ENCODE measurements at places on chromosomes 5 and 9.

DNA sequence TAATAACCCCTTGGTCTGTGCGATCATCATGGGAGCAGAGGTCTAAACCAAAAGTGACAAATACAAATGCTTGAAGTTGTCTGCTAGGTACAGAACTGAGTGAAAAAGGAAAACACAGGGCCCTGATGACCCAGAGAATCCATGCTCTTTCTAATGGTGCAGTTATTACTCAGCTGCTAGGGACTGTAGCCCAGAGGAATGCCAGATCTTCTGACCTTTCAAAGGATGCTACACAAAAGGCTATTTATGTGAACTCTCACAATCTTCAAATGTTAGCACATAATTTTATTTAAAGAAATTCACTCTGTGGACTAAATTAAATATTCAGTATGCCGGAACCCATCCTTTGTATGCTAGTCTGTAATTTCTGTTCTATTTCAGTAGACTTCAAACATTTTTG, 79.9 kb downstream of the PRR16 start:
- DNase-seq = no peak

DNA sequence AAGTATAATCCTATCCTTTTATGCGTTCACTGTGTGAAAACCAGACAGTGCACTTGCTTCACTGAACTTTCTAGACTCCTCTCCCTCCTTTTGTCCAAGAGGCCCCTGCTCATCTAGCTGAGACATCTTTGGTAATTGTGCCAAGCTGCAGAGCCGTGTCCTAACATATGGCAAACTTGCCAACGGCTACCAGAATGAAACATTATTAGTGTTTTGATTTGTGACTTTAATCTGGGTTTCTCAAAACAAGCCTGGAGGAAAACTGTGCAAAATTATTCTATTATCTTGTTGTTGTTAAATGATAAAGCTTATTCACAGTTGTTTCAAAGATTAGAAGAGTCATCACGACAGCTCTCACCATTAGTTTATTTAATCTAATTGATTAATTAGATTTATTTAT, 79.0 kb upstream of the RETREG1 start:
- DNase-seq = no peak

GRCh38 chr9:34570809-34571480, 18.6 kb downstream of the CNTFR start:
- DNase-seq = no peak

DNA sequence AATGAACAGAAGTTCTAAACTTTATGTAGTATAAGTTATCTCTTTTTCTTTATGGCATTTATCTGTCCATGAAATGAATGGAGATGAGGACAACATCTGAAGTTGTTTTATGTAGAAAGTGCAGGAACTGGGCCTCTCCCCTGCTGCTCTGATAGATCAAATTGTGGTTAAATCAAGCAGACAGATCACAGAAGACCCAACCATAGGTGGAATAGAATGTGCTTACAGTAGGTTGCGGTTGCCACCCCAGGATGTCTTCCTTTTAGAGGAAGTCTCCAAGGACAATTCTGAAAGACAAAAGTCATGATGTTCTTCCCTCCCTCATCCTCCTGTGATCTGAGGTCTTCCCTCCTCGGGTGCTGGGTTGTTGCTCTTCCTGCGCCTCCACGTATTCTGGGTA, 12.9 kb downstream of the RASGRF2 start:
- no peak for DNase-seq

DNA sequence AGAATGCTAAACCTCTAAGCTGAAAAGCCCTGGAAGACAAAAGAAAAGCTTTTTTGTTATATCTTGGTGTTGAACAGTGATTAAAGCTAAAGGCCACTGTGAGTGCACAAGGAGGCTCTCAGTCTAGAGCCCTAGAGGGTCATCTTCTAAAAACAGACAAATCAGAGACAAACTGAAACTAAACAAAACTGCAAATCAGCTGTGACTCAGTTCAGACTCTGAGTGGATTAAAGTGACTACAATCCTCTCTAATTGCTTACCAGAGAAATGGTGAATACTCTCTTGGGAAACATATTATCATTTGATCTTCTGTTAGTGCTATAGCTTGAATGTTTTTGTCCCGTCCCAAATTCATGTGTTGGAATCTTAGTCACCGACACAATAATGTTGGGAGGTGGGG, 491.9 kb downstream of the CDH18 start:
- no peak for DNase-seq

DNA sequence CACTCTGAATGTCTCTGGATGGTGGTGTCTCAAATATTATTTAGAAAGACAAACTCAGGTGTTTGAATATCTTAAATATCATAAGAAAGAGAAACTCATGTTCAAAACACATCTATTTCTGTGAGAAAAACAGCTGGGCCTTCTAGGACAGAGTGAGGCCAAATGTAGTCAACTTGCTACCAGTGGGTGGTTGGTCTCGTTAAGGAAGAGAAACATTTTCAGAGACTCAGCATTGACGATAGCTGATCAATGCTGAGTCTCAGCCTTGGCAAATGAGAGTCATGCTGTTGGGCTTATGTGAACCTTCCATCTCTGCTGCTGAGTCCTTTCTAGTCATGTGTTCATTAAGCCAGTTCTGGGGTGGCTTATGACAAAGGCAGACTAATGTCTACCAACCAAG, 418.0 kb downstream of the CETN3 start:
- no peak for DNase-seq

DNA sequence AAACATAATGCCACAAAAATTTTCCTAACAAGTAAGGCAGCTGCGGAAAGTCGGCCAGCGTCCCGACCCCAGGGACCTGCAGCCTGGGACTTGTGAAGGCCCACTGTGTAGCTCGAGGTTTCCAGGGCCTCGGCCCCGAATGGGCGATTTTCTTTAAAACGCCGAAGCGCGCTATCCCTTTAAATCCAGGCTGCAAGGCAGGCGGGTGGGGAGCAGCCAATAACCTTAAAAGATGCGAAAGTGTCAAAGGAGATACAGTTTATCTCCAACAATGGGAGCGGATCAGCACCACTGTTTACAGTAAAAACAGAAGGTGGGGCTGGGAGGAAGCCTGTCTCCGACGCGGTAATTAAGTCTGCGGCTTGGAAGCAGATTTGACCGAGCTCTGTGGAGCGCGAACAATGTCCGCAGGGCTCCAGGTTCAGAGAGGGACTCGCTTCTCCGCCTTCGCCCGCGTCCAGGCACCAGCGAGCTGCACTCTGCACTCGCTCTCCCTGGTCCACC, 1.7 kb upstream of the ZSWIM6 start:
- no peak for DNase-seq

DNA sequence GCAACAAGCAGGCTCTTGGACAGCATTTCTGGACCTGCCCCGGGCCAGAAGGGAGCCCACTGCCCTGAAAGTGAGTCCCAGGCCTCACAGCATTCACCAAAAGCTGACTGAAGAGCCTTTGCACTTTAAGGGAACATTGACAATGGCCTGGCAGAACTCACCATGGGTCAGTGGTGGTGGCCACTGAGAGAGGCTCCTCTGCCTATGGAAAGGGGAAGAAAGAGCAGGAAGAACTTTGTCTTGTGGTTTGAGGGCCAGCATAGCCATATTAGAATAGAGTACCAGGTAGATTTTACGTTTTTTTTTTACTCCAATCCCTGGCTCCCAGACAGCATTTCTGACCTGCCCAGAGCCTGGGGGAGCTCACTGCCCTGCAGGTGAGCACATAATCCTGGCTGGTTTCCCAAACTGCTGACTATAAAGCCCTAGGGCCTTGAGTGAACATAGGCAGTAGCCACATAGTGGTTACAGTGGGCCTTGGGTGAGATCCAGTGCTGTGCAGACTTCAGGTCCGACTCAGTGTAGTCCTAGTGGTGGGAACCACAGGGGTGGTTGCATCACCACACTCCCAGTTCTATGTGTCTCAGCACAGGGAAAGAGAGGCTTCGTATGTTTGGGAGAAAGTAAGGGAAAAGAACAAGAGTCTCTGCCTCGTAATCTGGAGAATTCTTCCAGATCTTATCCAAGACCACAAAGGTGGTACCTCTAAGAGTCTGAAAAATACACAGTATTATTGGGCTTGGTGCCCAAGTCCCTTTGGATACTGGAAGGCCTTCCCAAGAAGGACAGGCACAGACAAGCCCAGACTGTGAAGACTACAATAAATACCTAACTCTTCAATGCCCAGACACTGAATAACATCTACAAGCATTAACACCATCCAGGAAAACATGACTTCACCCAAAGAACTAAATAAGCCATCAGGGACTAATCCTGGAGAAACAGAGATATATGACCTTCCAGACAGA, 89.5 kb downstream of the TSSK1B start:
- no peak for DNase-seq

GRCh38 chr5:62737766-62738165, 159.1 kb downstream of the LRRC70 start:
- no peak for DNase-seq

GRCh38 chr9:88988796-88989641, 2.2 kb upstream of the S1PR3 start:
- DNase-seq = peak; percentile 27

DNA sequence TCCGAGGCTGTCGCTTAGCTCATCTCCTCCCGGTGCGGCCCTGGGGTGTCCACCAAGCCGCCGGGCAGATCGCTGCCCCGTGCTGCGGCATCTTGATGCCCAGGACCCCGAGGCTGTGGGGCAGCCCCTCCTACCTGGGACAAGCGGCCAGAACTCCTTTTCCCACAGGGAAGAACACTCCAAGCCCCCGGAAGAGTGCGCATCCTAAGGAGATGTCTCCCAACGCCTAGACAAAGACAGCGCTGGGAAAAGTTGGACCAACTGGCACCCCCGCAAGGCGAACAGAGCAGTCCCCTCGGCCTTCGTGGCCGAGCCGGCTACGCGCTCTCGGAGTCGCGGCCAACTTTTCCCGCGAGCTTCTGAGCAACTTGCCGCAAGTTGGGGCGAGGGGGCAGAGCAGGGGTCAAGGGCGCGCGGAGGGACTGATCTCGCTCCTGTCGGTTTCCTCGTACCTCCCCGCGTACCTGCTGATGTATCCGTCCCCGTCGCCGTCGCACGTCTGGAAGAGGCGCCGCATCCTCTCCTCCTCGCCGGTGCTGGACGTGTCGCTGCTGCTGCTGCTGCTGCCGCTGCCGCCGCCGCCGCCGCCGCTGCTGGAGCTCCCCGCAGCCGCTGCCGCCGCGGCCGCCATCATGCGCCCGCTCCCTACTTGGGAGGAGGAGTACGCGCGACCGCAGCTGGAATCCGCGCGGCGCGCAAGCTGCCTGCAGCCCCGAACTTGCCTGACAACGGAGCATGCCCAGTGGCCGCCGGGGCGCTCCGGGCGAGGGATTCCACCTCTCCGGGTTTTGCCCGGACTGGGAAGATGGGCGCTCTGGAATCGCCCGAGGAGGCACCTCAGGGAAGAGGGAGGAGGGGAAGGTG, at the start of gene MCC:
MCC (minus strand) TSS at position 673 of the 864 bp plus-strand sequence.
- DNase-seq = peak; percentile 75

GRCh38 chr5:67192719-67193438, 3.7 kb downstream of the CD180 start:
- no peak for DNase-seq

- no peak for DNase-seq
Measured at GRCh38 chr5:146635443-146635842, 119.5 kb upstream of the GPR151 start.

- no peak for DNase-seq
Measured at GRCh38 chr5:175123542-175123941, 320.4 kb downstream of the DRD1 start.

- peak; percentile 73 for DNase-seq
Measured at GRCh38 chr5:109907731-109908130, 218.0 kb downstream of the MAN2A1 start.

DNA sequence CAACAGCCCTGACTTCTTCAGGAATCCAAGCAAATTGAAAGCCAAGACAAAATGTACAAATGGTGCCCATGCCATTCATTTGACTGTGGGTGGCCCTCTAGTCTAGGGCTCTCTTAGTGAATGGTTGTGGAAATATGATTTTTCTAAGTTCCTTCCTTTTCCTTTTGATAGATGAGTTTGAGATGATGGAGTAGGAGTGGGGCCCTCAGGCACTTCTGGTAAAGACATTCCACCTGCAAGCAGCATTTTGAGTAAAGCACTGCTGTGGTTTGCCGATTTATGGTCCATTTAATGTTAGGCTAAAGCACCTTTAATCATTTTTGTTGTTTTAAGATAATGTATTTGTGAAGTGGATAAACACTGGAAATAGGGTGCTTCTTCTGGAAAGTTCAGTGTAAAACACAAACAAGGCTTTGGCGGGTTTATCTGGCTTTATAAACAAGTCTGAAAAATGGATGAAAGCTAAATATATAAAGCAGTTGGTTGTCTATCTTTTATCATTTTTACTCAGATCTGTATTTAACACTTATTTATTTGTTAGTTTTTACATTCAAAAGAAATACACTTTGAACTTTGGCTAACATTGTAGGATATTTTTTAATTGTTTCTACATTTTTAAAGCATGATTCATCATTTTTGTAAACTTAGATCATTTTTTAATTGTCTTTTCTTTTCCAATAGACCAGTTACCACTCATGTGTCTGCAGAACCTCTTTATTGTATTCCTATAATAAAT, 213.5 kb downstream of the PJA2 start:
- no peak for DNase-seq

GRCh38 chr9:126720036-126720435, 84.8 kb upstream of the ZBTB43 start:
- no peak for DNase-seq

DNA sequence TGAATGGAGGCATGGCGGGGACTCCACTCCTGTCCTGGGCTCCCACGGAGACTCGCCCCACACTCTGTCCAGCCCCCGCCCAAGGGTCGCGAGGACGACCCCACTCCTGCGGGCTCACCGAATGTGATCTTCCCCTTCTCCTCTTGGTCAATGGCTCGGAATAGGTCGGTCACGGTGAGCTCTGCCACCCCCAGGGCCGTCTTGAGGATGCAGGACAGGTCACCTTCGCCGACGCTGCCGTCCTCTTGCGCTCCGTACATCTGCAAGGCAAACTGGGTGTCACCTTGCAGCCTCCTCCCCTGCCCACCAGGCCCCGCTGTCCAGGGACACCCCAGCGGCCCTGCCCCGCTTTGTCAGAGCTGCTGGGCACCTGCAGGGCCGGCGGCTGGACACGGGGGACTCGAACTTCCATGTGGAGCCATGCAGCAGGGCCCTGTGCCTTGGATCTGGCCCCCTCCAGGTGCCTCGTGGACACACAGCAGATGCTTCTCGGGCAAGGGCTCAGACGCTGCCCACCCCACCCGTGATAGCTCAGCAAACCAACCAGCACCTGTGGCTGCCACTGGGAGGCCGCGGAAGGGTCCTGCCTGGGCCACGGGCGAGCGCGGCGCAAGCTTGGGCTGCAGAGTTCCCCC, 21.5 kb upstream of the SLC6A3 start:
- DNase-seq = no peak

- no peak for DNase-seq
Measured at GRCh38 chr5:148831590-148832565, 5.5 kb downstream of the ADRB2 start.

GRCh38 chr5:150108711-150109514, 22.6 kb upstream of the CSF1R start:
- no peak for DNase-seq

GRCh38 chr9:92668746-92669526, 995 bp downstream of the IPPK start:
- no peak for DNase-seq

GRCh38 chr5:77637170-77637997, 1.1 kb downstream of the OTP start:
- no peak for DNase-seq
